ENCODE measurements at places on chromosomes 3 and 15. TPM values are rescaled to one million over a fixed set of nuclear protein-coding genes. Genes with fewer than 3 reads are reported as not detected.

DNA sequence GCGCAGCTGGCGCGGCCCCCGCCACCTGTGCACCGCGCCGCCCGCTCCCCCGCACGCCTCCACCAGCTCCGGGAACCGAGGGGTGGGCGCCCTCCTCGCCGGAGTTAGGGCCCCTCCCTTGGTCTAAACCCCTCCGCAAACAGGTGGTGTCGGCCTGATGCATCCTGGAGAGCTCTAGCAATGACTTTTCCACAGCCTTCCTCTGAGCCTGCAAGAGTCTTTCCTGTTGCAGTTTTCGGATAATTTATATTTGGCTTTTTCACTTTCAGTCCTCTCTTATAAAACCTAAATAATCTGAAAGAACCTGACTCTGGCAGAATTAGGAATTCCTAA is 334 bp upstream of the IGSF11 start:
- peaks cover 60% of the 10 kb centered on the region for H3K27me3 ChIP-seq
- H3K36me3 ChIP-seq = no peaks in the 10 kb centered on the region
- peaks cover 13% of the 10 kb centered on the region for H3K4me1 ChIP-seq
- DNase-seq = no peak
- H3K27ac ChIP-seq = no peak overlapping the region
- H3K4me3 ChIP-seq = peak overlapping the region; percentile 83

GRCh38 chr15:45630917-45631691 is 3.7 kb upstream of the SQOR start:
- peaks cover 8% of the 10 kb centered on the region for H3K36me3 ChIP-seq
- DNase-seq = no peak
- peaks cover 12% of the 10 kb centered on the region for H3K27me3 ChIP-seq
- no peak overlapping the region for H3K27ac ChIP-seq
- no peak overlapping the region for H3K4me3 ChIP-seq
- peaks cover 14% of the 10 kb centered on the region for H3K4me1 ChIP-seq

GRCh38 chr3:16478516-16478915 is 35.0 kb downstream of the RFTN1 start:
- H3K36me3 ChIP-seq = peaks cover 73% of the 10 kb centered on the region
- no peaks in the 10 kb centered on the region for H3K27me3 ChIP-seq
- peaks cover 76% of the 10 kb centered on the region for H3K4me1 ChIP-seq
- H3K4me3 ChIP-seq = no peak overlapping the region
- H3K27ac ChIP-seq = no peak overlapping the region
- DNase-seq = no peak

DNA sequence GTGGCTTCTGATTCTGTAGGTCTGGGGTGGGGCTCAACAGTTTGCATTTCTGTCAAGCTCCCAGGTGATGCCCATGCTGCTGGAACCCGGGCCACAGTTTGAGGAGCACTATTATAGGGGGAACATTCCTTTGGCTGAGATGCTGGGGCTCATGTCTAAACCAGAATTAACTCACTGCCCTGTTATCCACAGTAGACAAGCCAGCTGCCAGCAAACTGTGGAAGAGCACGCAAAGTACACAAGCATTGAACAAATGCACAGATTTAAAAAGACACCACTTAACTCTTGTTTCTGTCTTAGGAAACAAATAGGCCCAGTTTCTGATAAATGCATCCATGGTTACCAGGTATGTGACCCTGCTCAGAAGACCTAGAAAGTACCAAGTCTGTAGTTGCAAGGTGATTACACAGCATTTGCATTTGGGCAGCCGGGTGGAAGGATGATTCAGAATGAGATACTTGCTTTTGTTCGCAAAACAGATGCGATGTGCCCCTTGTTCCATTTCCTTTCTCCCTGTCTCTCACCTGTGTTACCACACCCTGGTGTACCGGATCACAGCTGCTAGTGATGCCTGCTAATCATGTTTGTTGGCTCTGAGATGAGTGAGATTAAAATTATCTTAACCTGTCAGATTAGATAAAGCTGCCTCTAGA is 12.4 kb downstream of the GYG1 start:
- no peak overlapping the region for H3K27ac ChIP-seq
- peaks cover 43% of the 10 kb centered on the region for H3K36me3 ChIP-seq
- no peak overlapping the region for H3K4me3 ChIP-seq
- H3K27me3 ChIP-seq = no peaks in the 10 kb centered on the region

Gene CAV3
- not detected for total RNA-seq

DNA sequence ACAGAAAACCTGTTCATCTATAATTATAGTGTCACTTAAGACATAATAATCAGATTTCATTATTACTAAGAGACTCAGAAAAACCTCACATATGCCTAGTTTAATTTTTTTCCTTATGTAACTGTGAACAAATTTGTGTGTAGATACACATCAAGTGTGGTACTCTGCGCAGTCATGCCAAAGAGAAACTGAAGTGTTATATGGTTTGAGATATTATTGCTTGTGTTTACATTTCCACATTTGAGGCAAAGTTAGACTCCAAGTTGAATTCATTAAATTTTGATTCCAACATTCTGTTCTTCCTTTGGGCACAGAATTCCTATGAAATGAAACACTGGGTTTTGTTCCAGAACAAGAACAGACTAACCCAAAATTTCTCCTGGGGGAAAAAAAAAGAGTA is 2.2 kb downstream of the MBNL1 start:
- no peak for DNase-seq
- no peaks in the 10 kb centered on the region for H3K27me3 ChIP-seq
- peak overlapping the region; percentile 97 for H3K27ac ChIP-seq
- H3K36me3 ChIP-seq = peaks cover 68% of the 10 kb centered on the region
- H3K4me1 ChIP-seq = peaks cover 49% of the 10 kb centered on the region

GRCh38 chr3:167761302-167761701 is 25.8 kb downstream of the SERPINI1 start:
- no peak overlapping the region for H3K4me3 ChIP-seq
- H3K27ac ChIP-seq = no peak overlapping the region
- H3K27me3 ChIP-seq = peaks cover 4% of the 10 kb centered on the region
- peaks cover 5% of the 10 kb centered on the region for H3K4me1 ChIP-seq

- no peaks in the 10 kb centered on the region for H3K4me1 ChIP-seq
- no peaks in the 10 kb centered on the region for H3K27me3 ChIP-seq
Observed at GRCh38 chr3:41693799-41694198, 268.1 kb downstream of the ULK4 start.

Gene WDR72
- not detected for total RNA-seq

- H3K27me3 ChIP-seq = peaks cover 28% of the 10 kb centered on the region
- DNase-seq = no peak
- no peak overlapping the region for H3K27ac ChIP-seq
- H3K4me3 ChIP-seq = no peak overlapping the region
- H3K36me3 ChIP-seq = no peaks in the 10 kb centered on the region
Observed at GRCh38 chr15:36498916-36499315, 80.5 kb upstream of the CDIN1 start.

DNA sequence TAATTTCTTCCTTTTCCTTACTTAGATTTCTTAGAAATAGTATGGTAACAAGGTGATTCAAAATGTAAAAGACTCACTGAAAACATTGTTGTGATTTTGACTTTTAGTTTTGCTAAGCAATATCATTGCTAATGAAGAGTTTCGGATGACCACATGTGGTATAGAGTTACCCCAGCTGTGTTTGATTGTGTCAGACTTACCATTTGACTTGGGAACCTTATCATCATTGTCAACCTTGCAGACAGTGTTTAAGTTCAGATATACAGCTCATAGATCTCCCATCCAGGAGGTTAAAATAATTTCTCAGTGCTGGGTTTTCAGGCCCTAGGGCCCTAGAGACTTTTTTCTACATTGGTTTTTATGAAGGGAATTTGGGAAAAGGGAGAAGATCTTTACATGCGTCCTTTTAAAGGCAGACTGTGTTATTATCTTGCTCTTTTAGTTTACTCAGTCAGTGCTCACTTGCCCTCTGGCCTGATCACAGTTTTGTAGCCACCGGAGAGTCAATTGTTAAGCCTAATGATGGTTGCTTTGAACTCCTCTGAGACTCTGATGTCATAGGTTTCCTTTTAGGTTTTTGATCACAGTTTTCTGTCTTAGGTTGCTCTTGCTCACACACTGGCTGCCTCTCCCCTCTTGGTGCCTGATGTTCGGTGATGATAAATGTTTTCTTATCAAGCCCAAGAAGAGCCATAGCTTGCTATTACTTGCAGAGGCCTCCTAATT is 133.5 kb upstream of the ZPLD1 start:
- peaks cover 11% of the 10 kb centered on the region for H3K4me1 ChIP-seq
- H3K36me3 ChIP-seq = no peaks in the 10 kb centered on the region
- no peak overlapping the region for H3K4me3 ChIP-seq
- no peak overlapping the region for H3K27ac ChIP-seq
- H3K27me3 ChIP-seq = peaks cover 13% of the 10 kb centered on the region
- DNase-seq = no peak

Gene TRIM42
- not detected for total RNA-seq

Gene ZMAT3
- 23.0 TPM for total RNA-seq

DNA sequence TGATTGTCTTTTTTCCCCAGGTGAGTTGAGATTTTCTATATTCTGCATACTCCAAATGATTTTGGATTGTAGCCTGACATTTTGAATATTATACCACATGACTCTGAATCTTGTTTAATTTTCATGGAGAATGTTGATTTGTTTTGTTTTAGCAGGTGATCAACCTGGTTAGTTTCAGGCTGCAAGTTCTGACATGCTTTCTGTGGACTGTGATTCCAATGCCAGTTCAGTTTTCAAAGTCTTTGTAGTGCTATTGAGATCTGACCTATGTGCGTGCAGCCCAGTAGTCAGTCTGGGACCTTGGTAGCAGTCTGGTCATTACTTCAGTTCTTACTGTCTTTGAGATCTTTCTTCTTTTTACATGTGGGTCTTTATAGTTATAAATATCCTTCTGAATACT is 18.6 kb upstream of the MTMR10 start:
- no peak for DNase-seq
- peaks cover 13% of the 10 kb centered on the region for H3K36me3 ChIP-seq
- no peak overlapping the region for H3K4me3 ChIP-seq
- H3K27ac ChIP-seq = no peak overlapping the region
- H3K4me1 ChIP-seq = peaks cover 33% of the 10 kb centered on the region

Gene KLHL25
- total RNA-seq = 7.4 TPM

Gene GOLGA8H
- total RNA-seq = not detected

DNA sequence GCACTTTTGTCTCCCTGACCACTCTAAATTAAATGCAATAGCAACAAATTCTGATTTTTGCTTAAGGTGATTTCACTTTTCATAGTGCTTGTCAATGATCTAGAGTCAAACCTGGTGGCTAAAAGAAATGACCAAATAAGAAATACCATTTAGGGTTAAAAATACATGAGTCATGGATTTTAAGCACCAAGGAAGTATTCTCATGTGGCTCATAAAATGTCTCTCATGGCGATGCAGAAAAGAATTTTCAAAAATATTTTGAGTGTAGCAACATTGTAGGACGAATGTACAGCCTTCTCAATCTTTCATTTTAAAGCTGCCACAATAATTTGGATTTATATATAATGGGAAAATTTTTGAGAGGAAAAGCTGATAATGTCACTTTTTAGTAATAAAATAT is 193.6 kb downstream of the EPHA3 start:
- DNase-seq = no peak
- H3K4me3 ChIP-seq = no peak overlapping the region
- no peaks in the 10 kb centered on the region for H3K27me3 ChIP-seq
- no peak overlapping the region for H3K27ac ChIP-seq
- H3K36me3 ChIP-seq = no peaks in the 10 kb centered on the region
- no peaks in the 10 kb centered on the region for H3K4me1 ChIP-seq

Gene FAM43A
- 0.69 TPM for total RNA-seq

DNA sequence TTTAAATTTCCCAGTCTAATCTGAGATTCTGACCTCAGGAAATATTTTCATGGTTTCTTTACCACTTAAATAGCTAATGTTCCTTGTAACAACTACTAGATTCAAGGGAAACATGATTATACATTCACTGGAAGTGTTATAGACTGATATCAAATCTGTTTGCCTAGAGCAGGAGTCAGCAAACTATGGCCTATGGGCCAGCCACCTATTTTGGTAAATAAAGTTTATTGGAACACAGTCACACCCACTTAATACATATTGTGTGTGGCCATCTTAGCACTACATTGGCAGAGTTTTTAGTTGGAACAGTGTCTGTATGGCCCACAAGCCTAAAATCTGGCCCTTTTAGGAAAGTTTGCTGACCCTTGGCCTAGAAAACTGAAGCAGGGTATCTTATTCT is 50.1 kb downstream of the GLCE start:
- DNase-seq = no peak
- H3K27me3 ChIP-seq = no peaks in the 10 kb centered on the region
- H3K4me1 ChIP-seq = peaks cover 8% of the 10 kb centered on the region
- no peaks in the 10 kb centered on the region for H3K36me3 ChIP-seq
- H3K4me3 ChIP-seq = no peak overlapping the region

GRCh38 chr3:183586477-183586876 is 31.0 kb upstream of the KLHL6 start:
- peaks cover 40% of the 10 kb centered on the region for H3K4me1 ChIP-seq
- H3K36me3 ChIP-seq = peaks cover 7% of the 10 kb centered on the region
- DNase-seq = peak; percentile 47
- H3K27me3 ChIP-seq = no peaks in the 10 kb centered on the region
- peak overlapping the region; percentile 90 for H3K27ac ChIP-seq

DNA sequence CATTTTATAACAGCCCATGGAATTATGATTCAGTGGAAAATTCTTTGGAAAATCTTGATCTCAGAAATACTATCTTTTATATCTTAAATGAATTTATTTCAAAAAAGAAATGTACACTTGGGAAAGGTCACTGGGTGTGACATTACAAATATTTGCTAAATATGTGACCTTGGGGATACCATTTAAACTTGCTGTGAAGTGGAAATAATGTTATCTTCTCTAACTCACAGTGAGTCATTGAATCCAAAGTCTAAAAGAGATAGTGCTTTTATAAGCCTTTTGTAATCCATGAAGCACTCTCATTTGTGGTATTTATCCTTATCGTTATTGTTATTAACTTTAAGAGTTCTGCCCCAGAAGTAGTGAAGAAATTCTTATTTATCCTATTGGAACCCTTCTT is 289.8 kb upstream of the SEMA6D start:
- H3K27ac ChIP-seq = no peak overlapping the region
- no peaks in the 10 kb centered on the region for H3K36me3 ChIP-seq
- no peaks in the 10 kb centered on the region for H3K4me1 ChIP-seq
- H3K4me3 ChIP-seq = no peak overlapping the region

DNA sequence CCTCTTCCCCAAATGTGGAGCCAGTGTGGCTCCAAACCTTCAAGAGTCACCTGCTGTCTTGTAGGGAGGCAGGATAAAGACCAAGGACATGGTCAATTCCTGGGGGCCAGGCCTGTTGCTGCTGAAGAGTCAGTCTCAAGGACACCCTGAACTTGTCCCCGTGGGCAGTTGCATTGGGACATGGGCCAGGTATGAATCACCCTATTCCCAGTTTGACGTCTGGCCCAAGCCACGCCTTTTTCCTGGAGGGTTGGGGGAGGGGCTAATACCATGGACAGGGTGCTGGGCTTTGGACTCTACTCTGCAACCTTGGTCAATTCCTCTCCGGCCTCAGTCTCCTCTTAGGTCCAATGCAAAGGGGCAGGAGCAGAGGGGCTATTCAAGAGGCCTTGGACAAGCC is 10.4 kb downstream of the ATP2B2 start:
- peaks cover 2% of the 10 kb centered on the region for H3K27me3 ChIP-seq
- no peaks in the 10 kb centered on the region for H3K36me3 ChIP-seq
- no peak overlapping the region for H3K4me3 ChIP-seq
- no peak overlapping the region for H3K27ac ChIP-seq

DNA sequence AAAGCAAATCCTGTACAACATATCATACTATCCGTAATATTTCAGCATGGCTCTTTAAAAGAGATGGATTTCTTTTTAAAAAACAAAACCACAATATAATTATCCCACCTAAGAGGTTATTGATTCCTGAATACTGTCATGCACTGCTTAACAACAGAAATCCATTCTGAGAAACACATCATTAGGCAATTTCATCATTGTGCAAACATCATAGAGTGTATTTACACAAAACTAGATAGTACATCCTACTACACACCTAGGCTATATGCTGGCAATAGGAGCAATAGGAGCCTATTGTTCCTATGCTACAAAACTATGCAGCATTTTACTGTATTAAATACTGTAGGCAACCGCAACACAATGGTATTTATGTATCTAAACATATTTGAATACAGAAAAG is 242.0 kb downstream of the NEK10 start:
- DNase-seq = no peak
- no peak overlapping the region for H3K27ac ChIP-seq
- no peaks in the 10 kb centered on the region for H3K4me1 ChIP-seq
- no peak overlapping the region for H3K4me3 ChIP-seq

Gene TCF12
- 50.9 TPM for total RNA-seq

Data from activated CD4-positive, alpha-beta T cell treated with anti-CD3 and anti-CD28 coated beads, Interleukin-2, amount 10 ng/mL, durations not matched to agents 7 days and 5 days (primary cell).